Breast epithelium (tissue), 4 donors: ENCODE measurements at places on chromosomes 13 and 19. TPM values are rescaled to one million over a fixed set of nuclear protein-coding genes. Genes with fewer than 3 reads are reported as not detected.

DNA sequence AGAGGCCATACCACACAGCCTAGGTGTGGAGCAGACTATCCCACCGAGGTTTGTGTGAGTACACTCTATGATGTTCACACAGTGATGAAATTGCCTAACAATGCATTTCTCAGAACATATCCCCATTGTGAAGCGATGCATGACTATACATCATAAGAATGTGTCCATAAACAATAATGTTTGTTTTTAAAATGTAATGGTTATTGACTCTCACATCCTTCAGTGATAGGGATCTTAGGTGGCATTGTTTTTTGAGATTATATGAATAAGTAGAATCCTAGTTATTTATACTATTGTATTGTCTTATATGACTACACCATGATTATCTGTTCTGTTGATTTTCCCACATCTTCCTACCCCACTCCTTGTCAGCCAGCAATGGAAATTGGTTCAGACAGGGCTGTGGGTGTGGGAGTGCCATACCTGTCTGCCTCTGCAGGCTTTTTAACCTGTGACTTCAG, 13.6 kb downstream of the CCNA1 start:
- no peak for DNase-seq

- no peak for DNase-seq
Observed at GRCh38 chr13:95624020-95624419, 20.5 kb downstream of the DZIP1 start.

SULT2A1 gene
- not detected for total RNA-seq

ZNF835 gene
- 8.0 TPM for total RNA-seq

DNA sequence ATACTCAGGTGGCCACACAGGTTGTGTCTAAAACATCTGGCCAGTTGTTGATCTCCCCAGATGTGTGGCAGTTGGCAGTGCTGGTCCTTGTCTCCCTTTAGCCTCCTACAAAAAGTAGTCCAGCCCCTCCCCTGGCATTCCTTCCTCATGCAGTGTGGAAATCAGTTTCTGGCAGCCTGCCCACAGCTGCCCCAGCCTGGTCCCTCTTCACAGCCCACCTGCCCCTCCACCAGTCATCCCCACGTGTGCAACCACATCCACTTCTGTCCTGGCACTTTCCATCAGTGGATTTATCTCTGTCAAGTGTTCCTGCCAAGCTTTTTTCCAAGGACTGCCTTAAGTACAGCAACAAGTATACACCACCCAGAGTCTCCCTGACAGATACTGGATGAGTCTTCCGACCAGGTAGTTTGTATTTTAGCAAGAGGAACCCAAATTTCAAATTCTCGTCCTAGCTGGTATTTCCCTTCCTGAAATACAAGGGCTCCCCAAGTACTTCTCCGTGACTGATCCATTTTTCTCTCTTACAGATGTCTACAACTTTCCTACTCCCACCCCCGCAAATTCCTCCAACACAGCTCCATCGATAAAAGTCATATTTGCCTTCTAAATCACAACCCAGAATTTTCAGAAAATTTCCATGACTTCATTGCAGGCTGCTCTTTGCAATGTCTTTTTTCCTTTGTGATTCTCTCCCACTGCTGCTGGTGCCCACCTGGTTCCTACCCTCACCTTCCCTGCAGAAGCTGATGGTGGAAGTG, 313.5 kb downstream of the FOXO1 start:
- DNase-seq = no peak

GRCh38 chr19:55259540-55260210, 858 bp upstream of the PPP6R1 start:
- no peak for DNase-seq

DNA sequence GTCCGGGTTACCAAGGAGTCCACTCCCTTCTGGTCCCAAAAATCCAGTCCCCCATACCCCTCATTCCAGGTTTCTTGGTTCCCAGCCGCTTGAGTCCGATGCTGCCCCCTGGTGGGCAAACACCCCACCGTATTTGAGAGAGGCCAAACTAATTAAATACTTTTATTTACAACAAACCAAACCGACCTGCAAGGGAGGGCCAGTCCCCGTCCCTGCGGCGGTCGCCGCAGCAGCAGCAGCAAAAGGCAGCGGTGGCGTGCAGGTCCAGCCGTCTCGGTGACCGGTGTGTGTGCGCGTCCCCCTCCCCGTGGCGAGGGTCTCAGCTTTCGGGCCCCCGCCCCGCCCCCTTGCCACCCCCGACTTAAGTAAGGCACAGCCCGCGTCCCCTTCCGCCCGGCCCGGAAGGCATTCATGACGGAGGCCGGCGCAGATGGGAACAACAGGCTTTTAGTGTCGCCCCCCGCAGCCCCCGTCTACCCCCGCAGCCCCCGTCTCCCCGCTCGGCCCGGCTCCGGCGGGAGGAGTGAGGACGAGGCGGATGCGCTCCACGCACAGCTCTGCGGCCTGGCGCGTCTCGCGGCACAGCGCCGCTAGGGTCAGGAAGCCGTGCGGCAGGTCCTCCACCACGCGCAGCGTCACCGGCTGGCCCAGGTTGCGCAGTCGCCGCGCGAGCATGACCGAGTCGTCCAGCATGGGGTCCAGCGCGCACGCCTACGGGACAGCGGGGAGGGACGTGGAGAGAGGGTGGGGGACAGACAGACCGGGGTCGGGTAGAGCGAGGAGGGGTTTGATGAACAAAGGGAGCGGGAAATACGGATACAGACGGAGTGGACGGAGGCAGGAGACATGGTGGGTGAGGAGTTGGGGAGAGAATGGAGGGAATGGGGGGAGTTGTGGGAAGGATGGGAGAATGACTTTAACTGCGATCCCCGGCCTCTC, 11.5 kb upstream of the CNFN start:
- DNase-seq = peak; percentile 85

DNA sequence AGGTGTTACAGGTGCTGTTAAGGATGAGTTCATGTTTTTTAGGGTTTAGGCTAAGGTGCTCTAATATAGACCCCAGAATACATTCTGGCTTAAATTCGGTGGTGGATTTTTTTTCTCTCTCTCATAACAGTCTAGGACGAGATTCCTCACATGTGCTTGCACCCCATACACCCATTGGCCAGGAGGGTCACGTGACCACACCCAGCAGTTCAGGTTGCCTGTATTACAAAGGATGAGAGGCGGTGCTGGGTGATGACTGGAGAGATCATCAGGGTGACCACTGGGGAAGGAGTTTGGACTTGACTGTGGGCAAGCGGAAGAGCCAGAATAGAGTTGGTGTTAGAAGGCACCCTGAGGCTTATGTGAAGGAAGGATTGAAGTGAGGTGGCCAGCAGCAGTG, 27.7 kb downstream of the PPP2R1A start:
- no peak for DNase-seq

- DNase-seq = no peak
Observed at GRCh38 chr19:41870401-41870873, 6.6 kb upstream of the CD79A start.

DNA sequence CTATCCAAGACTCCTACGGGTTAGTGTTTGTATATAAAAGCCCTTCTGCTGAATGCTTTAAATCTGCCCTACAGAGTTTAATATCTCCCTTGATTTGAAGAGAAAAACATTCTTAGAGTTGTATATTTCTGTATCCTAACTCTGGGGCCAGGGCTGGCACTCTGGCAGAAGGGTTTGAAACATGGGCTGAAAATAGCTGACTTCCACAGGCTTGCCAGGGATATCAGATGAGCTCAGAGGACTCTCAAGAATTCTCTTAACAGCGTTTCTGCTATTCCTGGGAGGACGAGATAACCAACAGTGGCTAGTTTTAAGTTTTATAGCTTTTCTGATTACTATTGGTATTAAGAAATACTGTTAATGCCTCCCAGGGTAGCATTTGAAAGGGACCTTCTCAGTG, 127.5 kb downstream of the LIG4 start:
- no peak for DNase-seq

- DNase-seq = no peak
Observed at GRCh38 chr19:39492225-39492624, 6.5 kb upstream of the DLL3 start.

RYR1 gene
- total RNA-seq = 6.7 TPM

- no peak for DNase-seq
Observed at GRCh38 chr19:1257475-1258162, 9.2 kb downstream of the MIDN start.

TLE2 gene
- 35.1 TPM for total RNA-seq

GRCh38 chr19:52258426-52258825, 11.0 kb upstream of the ZNF766 start:
- DNase-seq = no peak

- peak; percentile 32 for DNase-seq
Observed at GRCh38 chr13:101449790-101450748, 2.4 kb upstream of the ITGBL1 start.

GRCh38 chr13:109301726-109302125, 484.7 kb downstream of the IRS2 start:
- no peak for DNase-seq

TMEM255B gene
- 5.2 TPM for total RNA-seq

TPGS1 gene
- 77.7 TPM for total RNA-seq

ATP11A gene
- total RNA-seq = 27.2 TPM

DNA sequence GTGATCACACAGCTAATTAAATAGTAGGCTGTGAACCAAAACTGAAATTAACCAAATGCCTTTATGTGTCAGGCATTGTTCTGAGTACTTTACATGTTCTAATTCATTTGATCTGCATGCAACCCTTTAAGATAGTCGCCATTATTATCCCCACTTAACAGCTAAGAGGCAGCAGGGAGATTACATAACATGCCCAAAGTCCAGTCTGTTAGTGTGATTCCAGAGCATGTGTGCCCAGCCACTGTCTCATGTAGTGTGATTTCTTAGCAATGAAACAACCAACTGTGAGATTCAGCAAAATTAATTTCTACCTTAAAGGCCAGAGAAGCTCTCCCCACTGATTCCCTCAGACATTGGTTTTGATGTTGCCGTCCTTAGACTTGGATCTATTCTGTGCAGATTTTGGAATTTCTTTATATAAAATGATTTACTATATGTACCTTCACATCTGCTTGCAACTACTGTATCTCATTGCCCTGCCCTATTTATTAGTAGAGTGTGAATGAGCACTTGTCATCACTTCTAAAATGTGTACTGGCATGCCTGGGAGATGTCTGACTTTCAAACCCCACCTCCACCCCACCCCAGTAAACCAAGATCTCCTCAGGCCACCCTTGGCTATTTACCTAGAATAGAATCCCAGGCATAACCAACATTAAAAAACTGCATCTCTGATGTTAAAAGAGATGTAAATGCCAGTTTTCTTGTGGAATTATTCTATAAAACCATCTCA, 41.2 kb downstream of the POLR1D start:
- DNase-seq = no peak

GRCh38 chr19:38149661-38150061, 74.4 kb downstream of the DPF1 start:
- no peak for DNase-seq

DNA sequence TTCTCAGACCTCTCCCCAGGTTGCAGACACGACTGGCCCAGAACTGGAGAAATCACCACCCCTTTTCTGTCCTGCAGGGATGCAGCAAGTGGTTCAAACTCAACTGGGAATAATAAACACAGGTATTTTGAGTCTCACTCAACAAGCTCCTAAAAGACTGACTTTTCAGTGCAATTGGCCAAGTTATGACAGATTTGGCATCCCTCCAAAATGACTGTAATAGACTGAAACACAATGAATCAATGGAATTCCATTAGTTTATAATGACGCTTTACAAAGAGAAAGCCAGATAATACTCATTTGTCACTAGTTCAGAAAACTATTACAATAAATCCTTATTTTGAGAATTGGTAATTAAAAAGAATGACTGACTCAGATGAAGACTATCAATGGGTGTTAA, 38.1 kb downstream of the MIPEP start:
- no peak for DNase-seq

- DNase-seq = no peak
Observed at GRCh38 chr13:27847669-27848068, 55.4 kb downstream of the GSX1 start.

DNA sequence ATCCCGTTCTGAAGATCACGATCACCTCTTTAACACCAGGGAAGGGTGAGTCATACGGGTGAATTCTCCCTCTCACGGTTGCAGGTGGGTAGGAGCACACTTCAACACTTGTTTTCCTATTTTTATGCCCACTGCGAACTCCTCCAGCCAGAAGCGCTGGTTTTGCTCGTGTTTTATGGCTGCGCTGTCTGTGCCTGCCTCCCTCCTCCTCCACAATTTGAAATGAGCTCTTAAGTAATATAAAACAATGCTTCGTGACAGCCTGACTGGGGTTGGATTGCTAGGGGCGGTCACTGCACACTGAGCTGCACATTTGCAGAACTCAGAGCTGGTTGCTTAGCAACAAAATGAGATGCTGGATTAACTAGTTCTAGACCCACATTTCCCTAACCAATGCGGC, 12.9 kb downstream of the CCDC70 start:
- DNase-seq = no peak
